ENCODE measurements at places on chromosomes 5 and 9.

- peaks cover 14% of the 10 kb centered on the region for H3K4me1 ChIP-seq
- no peaks in the 10 kb centered on the region for H3K27me3 ChIP-seq
Observed at GRCh38 chr5:180540050-180540694, 46.0 kb downstream of the CNOT6 start.

- no peaks in the 10 kb centered on the region for H3K4me1 ChIP-seq
- no peak overlapping the region for H3K4me3 ChIP-seq
- no peak overlapping the region for H3K27ac ChIP-seq
- no peaks in the 10 kb centered on the region for H3K27me3 ChIP-seq
Observed at GRCh38 chr9:31612336-31613030, 772.0 kb upstream of the ACO1 start.

- no peak overlapping the region for H3K27ac ChIP-seq
- H3K36me3 ChIP-seq = no peaks in the 10 kb centered on the region
- H3K4me1 ChIP-seq = peaks cover 6% of the 10 kb centered on the region
- H3K27me3 ChIP-seq = no peaks in the 10 kb centered on the region
Observed at GRCh38 chr9:4243877-4244812, 55.7 kb downstream of the GLIS3 start.

GRCh38 chr5:15463231-15463980 lies 36.6 kb upstream of the FBXL7 start:
- no peak overlapping the region for H3K4me3 ChIP-seq
- no peaks in the 10 kb centered on the region for H3K36me3 ChIP-seq
- DNase-seq = no peak
- no peak overlapping the region for H3K27ac ChIP-seq
- no peaks in the 10 kb centered on the region for H3K27me3 ChIP-seq

- peaks cover 95% of the 10 kb centered on the region for H3K4me1 ChIP-seq
- peak overlapping the region; percentile 87 for H3K4me3 ChIP-seq
- peaks cover 34% of the 10 kb centered on the region for H3K36me3 ChIP-seq
- peak overlapping the region; percentile 92 for H3K27ac ChIP-seq
- no peaks in the 10 kb centered on the region for H3K27me3 ChIP-seq
- DNase-seq = no peak
Observed at GRCh38 chr5:170277867-170278281, 19.7 kb downstream of the LCP2 start.

- no peaks in the 10 kb centered on the region for H3K4me1 ChIP-seq
- H3K27ac ChIP-seq = no peak overlapping the region
- no peaks in the 10 kb centered on the region for H3K27me3 ChIP-seq
- no peak for DNase-seq
- no peaks in the 10 kb centered on the region for H3K36me3 ChIP-seq
- H3K4me3 ChIP-seq = no peak overlapping the region
Observed at GRCh38 chr9:107929443-107929842, 439.9 kb upstream of the KLF4 start.

DNA sequence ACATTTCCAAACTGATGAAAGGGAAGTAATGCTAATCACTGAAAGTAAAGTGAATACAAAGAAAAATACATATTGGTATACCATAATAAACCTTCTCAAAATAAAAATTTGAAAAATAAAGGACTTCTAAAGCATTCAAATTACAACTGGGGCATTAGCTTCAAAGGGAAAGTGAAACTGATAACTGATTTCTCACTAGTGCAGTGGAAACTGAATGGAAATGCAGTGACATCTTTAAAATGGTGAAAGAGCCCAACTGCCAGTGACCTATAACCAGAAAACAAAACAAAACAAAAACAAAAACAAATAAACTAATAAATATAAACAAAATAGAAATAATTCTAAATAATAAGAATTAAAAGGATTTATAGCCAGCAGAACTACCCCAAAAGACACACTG lies 297.5 kb upstream of the GRIN3A start:
- H3K4me1 ChIP-seq = no peaks in the 10 kb centered on the region
- peaks cover under 1% of the 10 kb centered on the region for H3K36me3 ChIP-seq
- no peak overlapping the region for H3K4me3 ChIP-seq

DNA sequence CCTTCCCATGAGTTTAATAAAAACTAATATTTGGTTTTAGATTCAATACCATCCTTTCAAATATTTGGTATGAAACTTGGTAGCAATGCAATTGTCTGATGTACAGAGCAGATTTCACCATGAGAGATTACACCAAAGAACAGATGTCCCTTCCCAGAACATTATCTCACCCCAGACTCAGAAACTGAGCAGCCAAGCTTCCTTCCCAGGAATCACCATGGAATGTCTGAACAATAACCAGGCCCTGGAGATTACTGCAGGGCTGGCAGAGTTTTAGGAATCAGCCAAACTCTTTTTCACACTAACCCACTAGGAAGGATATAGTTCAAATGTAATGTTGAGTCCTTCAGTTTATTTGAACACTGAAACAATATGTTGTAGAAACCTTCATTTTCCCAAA lies 23.9 kb downstream of the CLTA start:
- H3K4me1 ChIP-seq = peaks cover 56% of the 10 kb centered on the region
- DNase-seq = no peak
- H3K27me3 ChIP-seq = no peaks in the 10 kb centered on the region
- H3K27ac ChIP-seq = no peak overlapping the region
- H3K36me3 ChIP-seq = peaks cover 18% of the 10 kb centered on the region

DNA sequence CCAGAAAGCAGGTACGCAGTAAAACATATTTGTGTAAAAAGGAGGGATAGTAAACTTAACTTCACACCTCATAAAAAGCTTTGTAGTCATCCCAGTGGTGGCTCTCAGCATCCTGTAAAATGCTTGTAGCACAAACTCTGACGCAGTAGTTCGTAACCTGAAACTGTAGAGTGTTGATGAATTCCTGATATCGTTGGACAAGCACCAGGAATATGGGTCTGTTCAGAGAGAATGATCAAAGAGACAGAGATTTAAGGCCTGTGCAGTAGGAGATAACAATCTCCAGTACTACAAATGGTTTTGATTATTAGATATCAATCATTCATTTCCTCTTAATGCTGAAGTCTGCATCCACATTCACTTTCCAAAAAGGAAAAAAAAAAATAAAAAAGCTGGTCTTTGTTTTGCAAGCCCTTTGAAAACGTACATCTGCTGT lies 148.5 kb downstream of the KIAA0825 start:
- no peaks in the 10 kb centered on the region for H3K4me1 ChIP-seq
- no peak overlapping the region for H3K4me3 ChIP-seq
- H3K27me3 ChIP-seq = no peaks in the 10 kb centered on the region
- H3K27ac ChIP-seq = no peak overlapping the region
- DNase-seq = no peak

- no peak overlapping the region for H3K4me3 ChIP-seq
- peaks cover 5% of the 10 kb centered on the region for H3K4me1 ChIP-seq
- no peaks in the 10 kb centered on the region for H3K27me3 ChIP-seq
- H3K36me3 ChIP-seq = no peaks in the 10 kb centered on the region
- H3K27ac ChIP-seq = no peak overlapping the region
Observed at GRCh38 chr5:95668728-95669127, 14.1 kb downstream of the SPATA9 start.

DNA sequence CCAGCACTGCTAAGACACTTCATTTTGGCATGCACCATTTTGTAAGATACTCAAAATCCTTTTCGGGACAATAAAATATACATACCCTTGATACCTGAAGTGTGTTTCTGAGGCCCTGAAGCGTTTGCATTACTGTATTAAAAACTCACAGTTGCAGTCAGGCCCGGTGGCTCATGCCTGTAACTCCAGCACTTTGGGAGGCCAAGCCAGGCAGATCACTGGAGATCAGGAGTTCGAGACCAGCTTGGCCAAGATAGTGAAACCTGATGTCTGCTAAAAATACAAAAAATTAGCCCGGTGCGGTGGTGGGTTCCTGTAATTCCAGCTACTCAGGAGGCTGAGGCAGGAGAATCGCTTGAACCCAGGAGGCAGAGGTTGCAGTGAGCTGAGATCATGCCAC lies 2.5 kb upstream of the EIF4EBP3 start:
- peaks cover 30% of the 10 kb centered on the region for H3K4me1 ChIP-seq
- H3K36me3 ChIP-seq = peaks cover 18% of the 10 kb centered on the region
- H3K27me3 ChIP-seq = no peaks in the 10 kb centered on the region
- H3K4me3 ChIP-seq = no peak overlapping the region
- no peak overlapping the region for H3K27ac ChIP-seq

DNA sequence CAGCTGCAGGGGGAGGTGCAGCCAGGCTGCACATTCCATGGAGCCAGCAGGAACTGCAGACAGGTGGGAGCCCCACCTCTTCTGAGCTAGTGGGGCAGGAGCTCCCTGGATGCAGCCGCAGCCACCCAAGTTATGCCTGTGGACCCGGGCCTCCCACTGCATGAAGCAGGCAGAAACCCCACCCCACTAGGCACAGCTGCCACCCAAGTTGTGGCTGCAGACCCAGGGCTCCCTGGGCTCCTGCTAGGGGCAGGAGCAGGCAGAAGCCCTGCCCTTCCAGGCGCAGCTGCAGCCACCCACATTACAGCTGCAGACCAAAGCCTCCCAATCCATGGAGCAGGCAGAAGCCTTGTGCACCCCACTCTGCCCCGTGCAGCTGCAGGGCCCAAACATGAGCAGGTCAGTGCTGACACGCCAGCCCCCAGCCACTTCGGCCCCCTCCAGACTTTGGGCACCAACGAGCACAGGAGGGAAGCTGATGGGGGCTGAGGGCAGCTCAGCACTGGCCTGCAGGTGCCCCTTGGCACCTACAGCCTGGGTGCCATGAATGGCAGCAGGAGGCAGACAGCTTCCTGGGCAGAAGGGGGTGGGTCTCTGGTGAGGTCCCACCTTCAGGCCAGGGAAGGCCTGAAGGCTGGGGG lies 106.9 kb downstream of the C9orf50 start:
- H3K27me3 ChIP-seq = no peaks in the 10 kb centered on the region
- no peaks in the 10 kb centered on the region for H3K4me1 ChIP-seq
- DNase-seq = no peak
- H3K36me3 ChIP-seq = peaks cover 12% of the 10 kb centered on the region

GRCh38 chr9:95004411-95005277 lies 278.1 kb downstream of the AOPEP start:
- peaks cover 37% of the 10 kb centered on the region for H3K27me3 ChIP-seq
- H3K27ac ChIP-seq = no peak overlapping the region
- H3K4me1 ChIP-seq = peaks cover 16% of the 10 kb centered on the region
- no peaks in the 10 kb centered on the region for H3K36me3 ChIP-seq

Data from activated T-cell treated with anti-CD3 and anti-CD28 coated beads, Interleukin-2, amount 50 U/mL, for 72 hours (primary cell).